ENCODE measurements at places on chromosomes 13 and 19. TPM values are rescaled to one million over a fixed set of nuclear protein-coding genes. Genes with fewer than 3 reads are reported as not detected.

RAB3A gene
- total RNA-seq, result 3.7 TPM

ZNF844 gene
- 1.3 TPM for total RNA-seq

ZNF224 gene
- total RNA-seq, result 28.7 TPM

CATSPERD gene
- not detected for total RNA-seq

TEKTIP1 gene
- total RNA-seq, result 7.2 TPM

SULT2B1 gene
- not detected for total RNA-seq

ZNF284 gene
- 2.2 TPM for total RNA-seq

HPN gene
- not detected for total RNA-seq

C19orf81 gene
- not detected for total RNA-seq
